SJSA1 (cell line): ENCODE measurements at places on chromosomes 7 and 10. TPM values are rescaled to one million over a fixed set of nuclear protein-coding genes. Genes with fewer than 3 reads are reported as not detected.

The PIK3AP1 gene
- total RNA-seq: 0.41 and 0.95 TPM in 2 replicates

The COBL gene
- total RNA-seq: not detected in 2 replicates

The CYP3A4 gene
- total RNA-seq: not detected in 2 replicates

The PLXDC2 gene
- total RNA-seq: 0.38 and 0.66 TPM in 2 replicates

The DKK1 gene
- total RNA-seq: 29.7 and 46.2 TPM in 2 replicates

The HSPA12A gene
- total RNA-seq: 5.2 and 9.0 TPM in 2 replicates

The LRIT1 gene
- not detected in 2 replicates for total RNA-seq

The CNNM2 gene
- 8.2 and 8.9 TPM in 2 replicates for total RNA-seq

The CH25H gene
- total RNA-seq: 0.55 TPM in 1 of 2 replicates, not detected in the other

The TAS2R5 gene
- not detected in 2 replicates for total RNA-seq
